ENCODE measurements at places on chromosomes 5 and 9. TPM values are rescaled to one million over a fixed set of nuclear protein-coding genes. Genes with fewer than 3 reads are reported as not detected.

The TMEM245 gene
- total RNA-seq, result 42.0 TPM

The CCDC183 gene
- total RNA-seq, result 0.89 TPM

The C9orf153 gene
- not detected for total RNA-seq

The EMB gene
- total RNA-seq, result 15.1 TPM

The NTRK2 gene
- 1.5 TPM for total RNA-seq

The CSF2 gene
- total RNA-seq, result 10.5 TPM

The MARCHF3 gene
- total RNA-seq, result 0.46 TPM

The SMIM32 gene
- not detected for total RNA-seq

The CARD9 gene
- 2.0 TPM for total RNA-seq

The PRR16 gene
- 1.0 TPM for total RNA-seq

The CACFD1 gene
- 24.6 TPM for total RNA-seq

The ACTBL2 gene
- 1.5 TPM for total RNA-seq

The LCP2 gene
- 0.07 TPM for total RNA-seq

The MYMK gene
- total RNA-seq, result not detected

The CCNO gene
- total RNA-seq, result 1.3 TPM

The SKIC3 gene
- 72.6 TPM for total RNA-seq

The SGCD gene
- 0.29 TPM for total RNA-seq

The C7 gene
- 0.13 TPM for total RNA-seq

All from kidney epithelial cell (primary cell).